ENCODE measurements at places on chromosomes 2 and 18. TPM values are rescaled to one million over a fixed set of nuclear protein-coding genes. Genes with fewer than 3 reads are reported as not detected.

Gene DNAJC5G
- total RNA-seq = not detected

DNA sequence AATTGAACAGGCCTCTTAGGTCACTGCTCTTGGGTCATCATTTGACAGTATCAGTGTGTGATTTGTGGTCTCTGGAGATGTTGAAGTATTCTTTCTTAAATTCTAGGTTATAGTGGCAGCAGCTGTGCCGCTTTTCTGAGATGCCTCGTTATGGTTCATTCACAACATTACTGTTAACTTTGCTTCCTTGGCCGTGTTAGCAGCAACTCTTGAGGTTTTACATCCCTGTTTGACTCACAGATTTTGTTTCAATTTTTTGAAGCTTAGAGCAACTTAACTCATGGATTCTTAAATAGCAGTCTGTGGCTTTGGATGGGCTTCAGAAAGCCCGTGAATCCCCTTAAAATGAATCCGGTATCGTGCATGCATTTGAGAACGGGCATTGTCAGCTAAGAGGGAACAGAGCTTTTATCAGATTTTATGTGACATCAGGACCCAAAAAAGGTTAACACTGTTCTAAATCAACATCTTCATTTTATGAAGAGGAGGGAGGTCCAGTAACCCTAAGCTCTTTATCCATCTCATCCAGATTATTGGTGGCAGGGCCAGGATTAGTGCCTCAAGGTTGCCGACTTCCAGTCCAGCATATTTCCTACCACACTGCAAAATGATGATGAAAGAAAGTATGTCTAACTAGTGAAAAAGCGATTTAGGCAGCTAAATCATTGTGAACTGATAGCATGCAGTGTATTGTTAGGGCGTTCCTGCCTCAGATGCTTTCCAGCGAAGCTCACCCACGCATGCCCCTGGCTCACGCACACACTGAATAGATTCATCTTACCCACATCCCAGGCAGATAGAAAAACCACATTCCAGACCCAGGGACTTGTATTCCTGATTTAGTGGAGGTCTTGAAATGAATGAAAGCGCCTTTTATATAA, 5.1 kb downstream of the TRIB2 start:
- no peak for DNase-seq

- peak; percentile 72 for DNase-seq
Measured at GRCh38 chr2:112884869-112885505, 26.0 kb upstream of the IL37 start.

Gene NT5DC4
- not detected for total RNA-seq

Gene ABCG5
- total RNA-seq = 0.14 TPM

Data from left colon (tissue), 2 donors.